ENCODE measurements at places on chromosomes 3 and 15. TPM values are rescaled to one million over a fixed set of nuclear protein-coding genes. Genes with fewer than 3 reads are reported as not detected.

GRCh38 chr3:108387063-108387462, 90.7 kb downstream of the HHLA2 start:
- H3K4me3 ChIP-seq: no peak overlapping the region
- DNase-seq: no peak
- H3K27me3 ChIP-seq: peaks cover 4% of the 10 kb centered on the region
- peaks cover 26% of the 10 kb centered on the region for H3K4me1 ChIP-seq
- no peak overlapping the region for H3K27ac ChIP-seq

SEMA4B gene
- total RNA-seq: 3.0 TPM

DNA sequence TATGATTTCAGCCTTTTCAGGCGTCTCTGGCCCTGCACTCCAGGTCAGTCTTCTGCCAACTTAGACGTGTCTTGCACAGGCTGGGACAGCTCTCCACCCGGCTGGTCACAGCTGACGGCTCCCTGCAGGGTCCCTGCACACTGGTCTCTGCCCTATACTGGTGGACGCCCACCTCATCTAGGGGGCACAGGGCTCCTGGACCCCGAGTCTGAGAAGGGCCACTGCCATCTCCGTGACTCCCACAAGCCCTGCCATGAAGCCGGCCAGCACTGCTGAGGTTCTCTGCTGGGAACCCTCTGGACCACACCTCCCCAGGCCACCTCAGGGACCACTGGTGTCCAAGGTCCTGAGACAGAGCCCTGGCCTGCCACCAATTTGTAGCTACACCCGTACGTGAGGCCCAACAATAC, 40.5 kb downstream of the CYFIP1 start:
- no peak for DNase-seq
- no peaks in the 10 kb centered on the region for H3K36me3 ChIP-seq
- H3K27me3 ChIP-seq: no peaks in the 10 kb centered on the region
- no peaks in the 10 kb centered on the region for H3K4me1 ChIP-seq
- H3K4me3 ChIP-seq: no peak overlapping the region
- H3K27ac ChIP-seq: no peak overlapping the region

GRCh38 chr15:42385980-42386700, 26.8 kb downstream of the CAPN3 start:
- no peak overlapping the region for H3K27ac ChIP-seq
- no peak overlapping the region for H3K4me3 ChIP-seq
- DNase-seq: no peak
- H3K36me3 ChIP-seq: peaks cover 1% of the 10 kb centered on the region
- no peaks in the 10 kb centered on the region for H3K27me3 ChIP-seq
- no peaks in the 10 kb centered on the region for H3K4me1 ChIP-seq

TGM4 gene
- not detected for total RNA-seq

HRG gene
- not detected for total RNA-seq

- H3K4me3 ChIP-seq: no peak overlapping the region
- H3K4me1 ChIP-seq: no peaks in the 10 kb centered on the region
- H3K36me3 ChIP-seq: peaks cover 17% of the 10 kb centered on the region
- no peak for DNase-seq
- H3K27me3 ChIP-seq: no peaks in the 10 kb centered on the region
Observed at GRCh38 chr3:27387625-27388024, 18.4 kb upstream of the NEK10 start.

ERICH6 gene
- not detected for total RNA-seq

DNA sequence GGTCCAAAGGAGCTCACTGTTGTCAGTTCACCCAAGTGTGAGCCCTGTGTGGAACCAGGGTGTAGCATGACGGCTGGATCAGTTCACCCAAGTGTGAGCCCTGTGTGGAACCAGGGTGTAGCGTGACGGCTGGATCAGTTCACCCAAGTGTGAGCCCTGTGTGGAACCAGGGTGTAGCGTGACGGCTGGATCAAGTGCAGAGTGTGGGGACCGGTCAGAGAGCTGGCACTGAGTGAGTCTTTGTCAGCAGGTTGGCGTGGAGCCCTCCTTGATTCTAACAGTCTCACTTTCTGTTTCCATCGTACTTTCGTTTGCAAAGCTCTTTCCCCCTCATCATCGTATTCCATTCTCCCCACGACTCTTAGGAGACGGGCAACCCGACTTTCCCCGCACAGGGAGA, 57.9 kb upstream of the DLG1 start:
- H3K4me1 ChIP-seq: no peaks in the 10 kb centered on the region
- H3K4me3 ChIP-seq: no peak overlapping the region
- no peak for DNase-seq

DNA sequence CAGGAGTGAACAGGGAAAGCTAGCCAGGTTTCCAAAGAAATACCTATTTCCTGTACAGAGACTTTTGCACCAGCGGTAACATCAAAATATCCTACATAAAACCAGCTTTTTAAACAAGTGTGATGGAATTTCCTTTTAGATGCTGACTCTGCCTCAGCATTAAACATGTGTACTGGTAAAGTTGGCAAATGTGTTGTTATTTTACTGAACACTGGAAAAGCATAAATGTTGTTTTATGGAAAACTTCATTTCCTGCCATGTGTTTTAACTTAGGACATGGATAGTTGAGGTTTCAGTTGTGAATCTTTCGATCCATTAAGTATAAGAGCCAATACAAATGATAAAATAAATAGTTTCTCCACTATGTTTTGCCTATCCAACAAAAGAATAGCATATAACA, 15.7 kb downstream of the OXNAD1 start:
- peaks cover 24% of the 10 kb centered on the region for H3K4me1 ChIP-seq
- H3K27me3 ChIP-seq: no peaks in the 10 kb centered on the region
- DNase-seq: no peak
- H3K27ac ChIP-seq: no peak overlapping the region
- no peak overlapping the region for H3K4me3 ChIP-seq
- H3K36me3 ChIP-seq: peaks cover 42% of the 10 kb centered on the region

- no peaks in the 10 kb centered on the region for H3K36me3 ChIP-seq
- H3K4me3 ChIP-seq: no peak overlapping the region
- peaks cover 7% of the 10 kb centered on the region for H3K27me3 ChIP-seq
- H3K27ac ChIP-seq: no peak overlapping the region
Observed at GRCh38 chr3:160052385-160053047, 63.9 kb downstream of the IL12A start.

All from activated naive CD8-positive, alpha-beta T cell treated with anti-CD3 and anti-CD28 coated beads for 36 hours (primary cell).